ENCODE measurements at places on chromosomes 4 and X. TPM values are rescaled to one million over a fixed set of nuclear protein-coding genes. Genes with fewer than 3 reads are reported as not detected.

GRCh38 chrX:121457096-121457495 is 409.7 kb downstream of the GLUD2 start:
- DNase-seq = no peak

CHST7 gene
- 33.4 TPM for total RNA-seq

GRCh38 chr4:8058031-8058479 is 100.6 kb downstream of the ABLIM2 start:
- DNase-seq = no peak

DKC1 gene
- 72.6 TPM for total RNA-seq

MAGEC3 gene
- not detected for total RNA-seq

HADH gene
- 7.9 TPM for total RNA-seq

GRCh38 chr4:52863324-52863723 is 1.2 kb downstream of the RASL11B start:
- no peak for DNase-seq

SRPX gene
- total RNA-seq = 368 TPM

DNA sequence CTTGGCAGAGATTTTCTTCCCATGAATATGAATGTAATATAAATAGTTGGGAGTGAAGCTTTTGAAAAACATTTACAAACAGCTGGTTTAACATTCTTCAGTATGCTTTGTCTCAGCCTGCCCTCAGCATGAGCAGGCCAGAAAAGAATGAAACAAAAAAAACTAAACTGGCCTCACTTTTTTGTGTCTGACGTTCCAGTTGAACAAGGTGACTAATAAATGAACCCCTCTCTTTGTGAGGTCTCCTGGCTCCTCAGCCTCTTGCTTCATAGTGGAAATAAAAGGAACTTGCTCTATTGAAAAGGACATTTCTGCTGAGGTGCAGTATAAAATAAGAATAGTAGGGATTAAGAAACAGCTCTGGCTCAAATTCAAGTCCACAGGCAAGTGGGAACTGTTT is 9.4 kb downstream of the CHST7 start:
- DNase-seq = no peak

NOX1 gene
- not detected for total RNA-seq

DNA sequence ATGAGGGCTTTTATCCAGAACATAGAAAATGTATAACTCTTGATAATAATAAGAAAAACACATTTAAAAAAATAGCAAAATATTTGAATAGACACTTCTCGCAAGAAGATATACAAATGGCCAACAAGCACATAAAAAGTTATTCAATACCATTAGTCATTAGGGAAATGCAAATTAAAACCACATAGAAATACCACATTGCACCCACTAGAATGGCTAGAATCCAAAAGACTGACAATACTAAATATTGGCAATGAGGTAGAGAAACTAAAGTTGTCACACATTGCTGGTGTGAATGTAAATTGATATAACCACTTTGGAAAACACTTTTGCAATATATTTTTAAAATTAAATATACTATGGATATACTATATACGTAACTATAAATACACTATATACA is 754.3 kb upstream of the MAGEB2 start:
- DNase-seq = no peak

DNA sequence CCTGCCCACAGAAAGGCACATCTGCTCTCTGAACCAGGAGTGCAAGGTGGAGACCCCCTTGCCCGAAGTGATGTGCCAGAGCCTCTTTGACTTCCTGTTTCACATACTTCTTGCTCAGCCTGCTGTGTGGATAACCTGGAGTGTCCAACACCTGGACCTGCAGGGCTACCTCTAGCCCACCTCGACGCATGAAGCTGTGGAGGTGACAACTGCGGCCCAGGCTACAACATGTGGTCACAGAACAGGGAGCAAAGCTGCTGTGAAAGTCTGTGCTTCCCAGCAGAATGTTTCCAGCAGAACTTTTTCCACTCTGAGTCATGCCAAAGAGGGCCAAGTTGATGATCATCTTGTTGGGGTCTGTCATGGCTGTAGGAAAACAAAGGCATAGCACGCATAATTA is 1.5 kb downstream of the GIMD1 start:
- no peak for DNase-seq

DNA sequence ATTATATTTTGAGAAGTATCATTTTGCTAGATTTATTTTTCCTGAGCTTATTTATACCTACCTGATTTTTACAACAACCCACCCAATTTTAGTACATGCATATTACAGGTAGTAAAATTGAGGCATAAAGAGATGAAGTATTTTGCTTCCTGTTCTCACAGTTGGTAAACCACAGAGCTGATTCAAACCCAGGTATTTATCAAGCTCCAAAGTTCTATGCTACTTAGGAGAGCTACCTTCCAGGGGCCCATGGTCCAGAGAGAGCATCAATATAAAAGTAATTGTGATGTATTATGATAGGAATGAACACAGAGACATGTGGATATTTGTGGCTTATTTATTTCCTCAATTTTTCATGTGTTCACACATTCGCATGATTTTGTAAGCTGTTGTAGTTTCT is 20.2 kb upstream of the GBA3 start:
- no peak for DNase-seq

CYP4V2 gene
- total RNA-seq = 3.1 TPM

Data from pulmonary artery endothelial cell (primary cell).